ENCODE measurements at places on chromosomes 12 and 14. TPM values are rescaled to one million over a fixed set of nuclear protein-coding genes. Genes with fewer than 3 reads are reported as not detected.

CLEC9A gene
- total RNA-seq = not detected

SERPINA6 gene
- total RNA-seq = not detected

NAV3 gene
- 32.9 TPM for total RNA-seq

B4GALNT1 gene
- total RNA-seq = 3.1 TPM

LALBA gene
- total RNA-seq = not detected

AQP2 gene
- total RNA-seq = not detected

CCDC38 gene
- not detected for total RNA-seq

DPF3 gene
- 1.6 TPM for total RNA-seq

NFATC4 gene
- 21.4 TPM for total RNA-seq

SCN8A gene
- 0.52 TPM for total RNA-seq

CKB gene
- 64.7 TPM for total RNA-seq

GLI1 gene
- total RNA-seq = 5.2 TPM

LRRK2 gene
- 11.0 TPM for total RNA-seq

SERPINA12 gene
- not detected for total RNA-seq

LBHD2 gene
- not detected for total RNA-seq

NYNRIN gene
- total RNA-seq = 19.3 TPM
